ENCODE measurements at places on chromosomes 16 and 17.

- DNase-seq: no peak
These were observed 138.8 kb downstream of the CCDC182 start for GRCh38 chr17:57606111-57606875.

- no peak for DNase-seq
These were observed 11.1 kb downstream of the SCN4A start for GRCh38 chr17:63961355-63962212.

- DNase-seq: peak; percentile 49
These were observed 25.4 kb upstream of the ITGB4 start for GRCh38 chr17:75695830-75696271.

DNA sequence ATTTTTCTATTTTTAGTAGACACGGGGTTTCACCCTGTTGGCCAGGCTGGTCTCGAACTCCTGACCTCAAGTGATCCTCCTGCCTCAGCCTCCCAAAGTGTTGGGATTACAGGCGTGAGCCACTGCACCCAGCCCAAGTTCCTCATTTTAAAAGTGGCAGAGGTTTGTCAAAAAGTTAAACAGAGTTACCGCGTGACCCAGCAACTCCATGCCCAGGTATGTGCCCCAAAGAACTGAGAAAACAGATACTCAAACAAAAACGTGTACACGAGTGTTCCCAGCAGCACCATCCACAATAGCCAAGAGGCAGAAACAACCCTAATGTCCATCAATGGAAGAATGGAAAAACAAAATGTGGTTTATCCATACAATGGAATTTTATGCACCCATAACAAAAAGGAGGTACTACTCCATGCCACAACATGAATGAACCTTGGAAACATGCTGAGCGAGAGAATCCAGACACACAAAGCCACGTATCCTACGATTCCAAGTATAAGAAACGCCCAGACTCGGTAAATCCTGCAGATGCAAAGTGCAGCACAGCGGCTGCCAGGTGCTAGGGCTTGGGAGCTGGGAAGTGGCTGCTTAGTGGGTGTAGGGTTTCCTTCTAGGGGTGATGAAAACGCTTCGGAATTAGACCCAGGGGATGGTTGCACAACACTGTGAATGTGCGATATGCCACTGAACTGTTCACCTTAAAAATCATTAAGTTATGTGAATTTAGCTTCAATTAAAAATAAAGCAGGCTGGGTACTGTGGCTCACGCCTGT, 24.8 kb downstream of the ADCY9 start:
- no peak for DNase-seq

DNA sequence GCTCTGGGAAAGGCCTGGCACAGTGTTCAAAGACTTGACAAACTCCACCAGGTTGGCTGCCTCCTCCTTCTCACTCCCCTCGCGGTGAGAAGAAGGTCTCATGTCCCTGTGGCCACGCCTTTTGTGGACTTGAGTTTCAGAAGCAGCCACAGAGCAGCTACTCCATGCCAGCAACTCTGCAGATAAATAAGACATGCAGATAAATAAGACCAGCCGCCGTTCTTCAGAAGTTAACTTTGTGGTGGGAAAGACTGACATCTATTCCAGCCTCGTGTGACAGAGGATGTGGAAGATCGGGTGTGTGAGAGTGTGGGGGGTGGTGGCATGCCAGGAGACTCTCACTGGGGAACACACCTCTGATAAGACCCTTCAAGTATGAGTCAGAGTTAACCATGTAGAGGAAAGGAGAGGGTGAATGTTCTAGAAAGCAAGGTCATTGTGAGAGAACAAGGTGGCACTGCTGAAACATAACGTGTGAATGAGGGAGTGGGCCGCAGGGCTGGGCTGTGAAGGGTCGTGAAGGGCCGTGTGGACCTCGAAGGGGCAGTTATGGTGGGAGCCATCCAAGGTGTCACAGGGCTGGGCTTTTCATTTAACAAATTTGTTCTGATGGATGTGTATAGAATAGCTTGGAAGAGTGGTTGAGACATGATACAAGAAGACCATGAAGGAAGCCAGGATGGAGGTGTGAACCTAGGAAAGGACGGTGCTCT, 830 bp downstream of the SPACA3 start:
- no peak for DNase-seq

DNA sequence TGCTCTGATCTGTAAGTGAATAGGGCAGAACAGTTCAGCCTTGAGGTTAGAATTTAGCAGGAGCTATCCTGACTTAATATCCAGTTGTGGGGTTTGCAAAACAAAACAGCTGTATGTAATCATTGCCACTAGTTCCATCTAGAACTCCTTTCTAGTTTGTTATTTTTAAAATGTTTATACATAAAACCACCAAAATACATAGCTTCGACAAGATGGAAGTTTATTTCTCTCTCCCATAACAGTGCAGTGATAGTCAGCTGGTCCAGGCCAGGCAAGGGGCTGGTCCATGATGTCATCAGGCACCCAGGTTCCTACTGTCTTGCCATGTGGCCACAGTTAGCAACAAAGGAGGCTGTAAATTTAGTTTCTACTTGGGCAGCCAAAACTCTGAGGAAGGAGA, 10.5 kb upstream of the PLK1 start:
- DNase-seq: no peak

DNA sequence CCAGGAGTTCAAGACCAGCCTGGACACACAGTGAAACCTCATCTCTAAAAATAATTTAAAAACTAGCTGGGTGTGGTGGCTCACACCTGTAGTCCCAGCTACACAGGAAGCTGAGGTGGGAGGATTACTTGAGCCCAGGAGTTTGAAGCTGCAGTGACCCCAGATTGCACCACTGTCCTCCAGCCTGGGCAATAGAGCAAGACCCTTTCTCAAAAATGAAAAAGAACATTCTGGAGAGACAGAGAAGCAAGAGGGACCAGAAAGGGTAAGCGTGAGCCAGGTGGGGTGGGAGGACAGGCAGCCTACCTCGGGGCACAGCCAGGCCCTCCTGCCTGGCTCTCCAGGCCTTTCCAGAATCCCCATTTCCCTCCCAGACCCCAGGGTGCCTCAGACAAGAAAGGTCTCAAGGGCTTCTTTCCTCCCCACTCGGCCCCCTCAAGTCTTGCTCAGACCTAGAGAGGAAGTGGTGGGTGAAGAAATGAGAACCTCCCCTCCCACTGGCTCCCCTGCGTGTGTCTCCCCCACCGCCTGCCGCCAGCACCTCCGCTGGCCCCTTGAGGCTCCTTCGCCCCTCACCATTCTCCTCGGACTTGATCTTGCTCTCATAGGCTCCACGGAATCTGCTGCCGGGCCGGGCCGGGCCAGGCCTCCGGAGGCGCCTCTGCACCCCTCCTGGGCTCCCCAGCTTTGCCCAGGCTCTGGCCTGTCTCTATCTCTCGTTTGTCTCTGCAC, 503 bp downstream of the C16orf54 start:
- no peak for DNase-seq

DNA sequence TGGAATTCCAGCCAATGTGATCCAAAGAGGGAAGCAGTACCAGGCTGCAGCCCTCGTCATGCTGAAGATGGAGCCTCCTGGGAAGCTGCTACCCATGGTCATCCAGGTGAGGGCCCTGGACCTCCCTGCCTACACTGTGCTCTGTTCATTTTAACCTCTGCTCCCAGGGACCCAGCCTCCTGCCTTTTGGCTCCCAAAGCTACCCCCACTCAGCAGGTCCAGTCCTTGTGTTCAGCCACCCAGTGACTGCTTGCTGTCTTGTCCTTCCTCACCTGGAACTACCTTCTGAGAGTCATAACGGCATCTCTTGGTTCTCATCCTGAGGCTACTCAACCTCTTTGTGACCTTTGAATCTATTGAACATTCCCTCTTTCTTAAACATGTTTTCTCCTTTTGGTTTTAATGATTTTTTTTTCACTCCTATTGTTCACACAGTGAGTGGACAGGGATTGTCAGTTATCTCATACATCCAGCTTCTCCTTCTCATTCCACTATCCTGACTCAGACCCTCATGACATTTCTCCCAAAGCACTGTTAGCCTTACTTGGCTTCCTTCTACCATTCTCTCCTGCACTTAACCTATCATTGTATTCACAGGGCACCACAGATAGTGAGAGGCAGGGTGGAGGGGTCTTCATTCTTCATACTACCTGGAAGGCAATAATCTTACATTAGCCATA, 53.3 kb downstream of the GOSR1 start:
- no peak for DNase-seq

DNA sequence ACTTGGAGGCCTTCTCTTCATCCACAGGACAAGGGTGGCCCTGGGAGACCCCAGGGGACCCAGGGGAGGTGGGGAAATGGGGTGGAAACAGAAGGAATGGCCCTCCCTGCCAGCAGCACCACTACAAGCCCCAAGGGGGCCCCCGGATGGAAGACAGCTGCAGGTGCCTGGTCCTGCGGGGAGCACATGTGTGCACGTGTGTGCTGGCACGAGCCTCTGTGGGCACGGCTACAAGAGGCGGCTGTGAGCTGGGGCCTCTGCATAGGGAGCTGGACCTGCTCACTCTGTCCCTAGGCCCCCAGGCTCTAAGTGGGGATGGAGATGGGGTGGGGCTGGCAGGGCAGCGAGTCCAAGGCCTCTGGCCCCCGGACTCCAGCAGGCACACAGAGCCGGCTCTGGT, 13.2 kb upstream of the AATK start:
- DNase-seq: no peak

- DNase-seq: no peak
These were observed 28.1 kb upstream of the MEOX1 start for GRCh38 chr17:43689814-43690213.
